Heart left ventricle (tissue), 16 donors: ENCODE measurements at places on chromosomes 5 and 9.
A peak's percentile ranks its signal among the peaks of the same experiment; 100 is the strongest.

DNA sequence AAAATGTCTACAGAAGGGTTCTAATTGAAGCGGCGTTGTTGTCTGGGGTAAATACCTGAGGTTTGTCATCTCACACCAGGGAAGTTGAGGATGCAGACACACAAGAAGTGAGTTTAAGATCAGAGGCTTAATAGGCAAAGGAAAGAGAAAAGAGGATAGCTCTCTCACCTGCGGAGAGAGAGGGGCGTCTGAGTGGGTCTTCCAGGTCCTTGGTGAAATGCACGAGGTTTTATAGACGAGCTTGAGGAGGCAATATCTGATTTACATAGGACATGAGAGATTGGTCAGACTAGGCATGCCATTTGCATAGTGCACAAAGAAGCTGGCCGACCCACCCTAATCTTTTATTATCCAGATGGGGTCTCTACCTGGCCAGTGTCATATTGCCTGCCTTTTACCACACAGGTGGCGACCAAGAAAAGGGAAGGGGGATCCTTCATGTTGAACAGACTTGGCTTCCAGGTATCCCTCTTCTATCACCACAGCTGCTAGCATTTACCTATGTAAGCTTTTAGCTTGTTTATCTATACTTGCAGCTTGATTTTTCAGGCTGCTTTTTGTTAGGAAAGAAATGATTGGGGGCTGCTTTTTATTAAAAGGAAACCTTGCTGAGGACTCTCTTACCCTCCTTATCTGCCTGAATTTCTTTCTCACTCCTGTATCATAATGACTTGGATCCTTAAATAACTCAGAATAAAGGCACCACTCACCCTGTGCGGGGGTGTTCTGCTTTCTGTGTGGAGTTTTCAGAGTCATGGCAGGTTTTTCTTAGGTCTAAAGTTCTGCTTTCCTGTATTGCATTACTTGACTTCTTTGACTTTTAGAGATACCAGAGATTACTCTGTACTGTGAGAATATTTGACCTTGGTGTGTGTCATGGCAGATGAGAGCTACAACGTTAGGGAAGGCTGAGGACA is 9.4 kb upstream of the GLT6D1 start:
- no peaks in the 10 kb centered on the region for H3K36me3 ChIP-seq
- no peak overlapping the region for H3K27ac ChIP-seq
- no peaks in the 10 kb centered on the region for H3K4me1 ChIP-seq
- no peak overlapping the region for H3K4me3 ChIP-seq
- no peak for DNase-seq
- no peaks in the 10 kb centered on the region for H3K27me3 ChIP-seq

DNA sequence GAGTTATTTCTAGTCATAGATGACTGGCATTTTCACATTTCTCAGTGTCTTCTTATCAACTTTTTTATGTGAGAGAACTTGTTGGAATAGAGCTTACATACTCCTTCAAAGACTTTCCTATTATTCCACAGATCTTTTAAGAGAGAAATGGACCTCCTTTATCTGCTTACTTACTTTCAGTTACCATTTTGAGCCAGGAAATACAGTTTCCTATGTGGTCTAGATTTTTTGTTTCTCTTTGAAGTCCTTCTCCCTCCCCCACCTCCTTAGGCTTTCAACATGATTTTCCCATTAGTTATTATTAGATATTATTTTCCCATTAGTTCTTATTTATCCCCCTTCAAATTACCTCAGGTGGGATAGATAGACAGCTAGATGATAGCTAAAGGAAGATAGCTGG is 289.1 kb upstream of the ITGA1 start:
- no peak overlapping the region for H3K27ac ChIP-seq
- H3K4me1 ChIP-seq: no peaks in the 10 kb centered on the region
- no peak overlapping the region for H3K4me3 ChIP-seq
- DNase-seq: no peak

DNA sequence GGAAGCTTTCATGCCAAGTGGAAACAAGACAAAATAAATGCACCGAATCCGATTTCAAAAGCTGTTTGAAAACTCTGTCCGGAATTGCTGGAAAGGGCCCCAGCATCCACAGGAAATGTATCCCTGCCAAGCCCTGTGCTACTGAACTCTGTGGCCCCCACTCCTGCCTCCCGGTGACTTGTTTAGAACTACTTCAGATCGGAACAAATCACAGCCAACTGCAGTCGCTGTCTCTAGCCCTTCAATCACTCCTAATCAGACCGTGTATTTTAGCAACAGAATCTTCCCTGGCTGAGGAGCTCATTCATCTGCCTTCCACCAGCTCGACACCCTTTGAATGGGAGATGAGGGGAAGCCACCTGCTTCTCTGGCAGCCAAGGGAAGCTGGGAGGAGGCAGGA is 94.1 kb downstream of the KCNIP1 start:
- H3K4me1 ChIP-seq: no peaks in the 10 kb centered on the region
- no peaks in the 10 kb centered on the region for H3K27me3 ChIP-seq

DNA sequence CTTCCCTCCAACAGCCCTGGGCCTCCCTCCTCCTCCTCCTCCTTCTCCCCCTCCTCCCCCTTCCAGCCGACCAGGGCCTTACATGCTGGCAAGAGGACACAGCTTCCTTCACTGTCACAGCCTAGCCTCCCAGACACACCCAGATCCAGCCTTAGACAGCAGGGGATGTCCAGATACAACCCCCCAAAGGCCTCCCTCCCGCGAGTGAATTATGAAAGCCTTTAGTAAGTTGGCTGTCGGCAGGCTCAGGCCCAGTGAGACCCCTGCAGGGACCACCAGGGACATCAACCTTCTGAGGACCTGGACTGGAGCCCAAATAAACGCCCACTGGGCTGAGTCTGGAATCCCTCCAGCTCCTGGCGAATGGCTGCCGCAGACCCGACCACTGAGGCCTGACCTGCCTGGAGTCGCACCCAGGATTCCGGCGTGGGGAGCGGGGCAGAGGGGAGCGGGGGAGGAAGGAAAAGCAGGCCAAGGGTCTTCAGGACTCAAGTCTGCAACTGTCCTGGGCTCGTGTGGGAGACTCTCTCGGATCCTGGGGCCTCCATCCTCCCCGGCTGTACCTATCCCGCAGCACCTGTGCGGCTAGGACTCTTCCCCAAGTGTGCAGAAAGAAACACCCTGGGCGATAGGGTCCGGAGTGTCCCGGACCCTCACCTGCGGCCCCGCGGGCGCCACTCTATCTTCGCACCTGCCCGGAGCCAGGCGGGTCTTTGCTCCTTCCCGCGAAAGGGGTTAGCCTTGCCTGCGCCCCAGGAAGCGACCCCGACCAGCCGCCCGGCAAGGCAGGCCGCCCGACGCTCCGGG is 705 bp downstream of the SEPTIN8 start:
- peaks cover 35% of the 10 kb centered on the region for H3K4me1 ChIP-seq
- H3K27ac ChIP-seq: peak overlapping the region; percentile 83
- peak; percentile 55 for DNase-seq
- H3K4me3 ChIP-seq: peak overlapping the region; percentile 87
- no peaks in the 10 kb centered on the region for H3K36me3 ChIP-seq

DNA sequence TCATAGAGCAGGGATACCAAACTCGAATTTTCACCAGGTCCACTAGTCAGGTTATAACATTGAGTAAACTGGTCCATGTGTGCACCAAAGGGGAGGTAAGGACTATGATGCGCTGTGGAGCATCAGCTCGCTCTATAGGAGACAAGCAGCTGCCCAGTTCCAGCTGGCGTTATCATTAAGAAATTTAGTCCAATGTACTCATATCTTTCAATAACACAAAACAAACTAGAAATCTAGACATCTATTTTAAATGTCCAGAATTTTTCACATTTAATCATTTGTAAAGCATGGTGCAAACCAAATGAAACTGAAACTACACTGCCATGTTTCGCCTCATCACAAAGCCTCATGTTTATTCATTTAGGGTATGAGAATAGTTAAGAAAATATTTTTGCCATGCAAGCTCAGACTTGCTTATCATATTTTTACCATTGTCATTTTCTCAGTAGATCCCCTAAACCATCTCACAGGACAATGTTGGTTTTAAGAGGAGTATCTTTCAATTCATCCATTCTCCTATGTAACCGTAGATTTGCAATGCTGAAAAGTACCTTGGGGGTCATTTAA is 50.9 kb downstream of the ZNF474 start:
- no peaks in the 10 kb centered on the region for H3K36me3 ChIP-seq
- H3K27me3 ChIP-seq: no peaks in the 10 kb centered on the region
- no peak overlapping the region for H3K27ac ChIP-seq
- H3K4me3 ChIP-seq: no peak overlapping the region
- no peak for DNase-seq
- no peaks in the 10 kb centered on the region for H3K4me1 ChIP-seq

DNA sequence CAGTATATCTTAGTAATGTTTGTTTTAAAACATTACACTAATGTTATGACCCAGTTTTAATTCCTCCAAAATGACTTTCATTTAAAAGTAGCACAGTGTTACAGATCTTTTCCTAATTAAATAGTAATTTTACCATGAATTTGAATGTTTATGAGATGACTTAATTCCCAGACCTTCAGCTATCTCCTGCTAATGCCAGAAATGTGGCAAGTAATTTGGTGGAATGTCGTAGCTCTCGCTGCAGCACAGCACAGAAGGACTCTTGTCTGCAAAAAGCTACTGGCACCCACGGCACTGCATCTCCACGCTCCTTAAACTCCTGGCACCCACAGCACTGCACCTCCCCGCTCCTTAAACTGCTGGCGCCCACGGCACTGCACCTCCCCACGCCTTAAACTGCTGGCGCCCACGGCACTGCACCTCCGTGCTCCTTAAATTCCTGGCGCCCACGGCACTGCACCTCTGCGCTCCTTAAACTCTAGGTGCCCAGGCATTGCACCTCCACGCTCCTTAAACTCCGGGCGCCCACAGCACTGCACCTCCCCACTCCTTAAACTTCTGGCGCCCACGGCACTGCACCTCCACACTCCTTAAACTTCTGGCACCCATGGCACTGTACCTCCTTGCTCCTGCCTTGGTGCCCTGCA is 163.1 kb downstream of the CDK5RAP2 start:
- peaks cover 68% of the 10 kb centered on the region for H3K36me3 ChIP-seq
- no peak overlapping the region for H3K27ac ChIP-seq
- no peak overlapping the region for H3K4me3 ChIP-seq
- no peak for DNase-seq
- no peaks in the 10 kb centered on the region for H3K27me3 ChIP-seq

DNA sequence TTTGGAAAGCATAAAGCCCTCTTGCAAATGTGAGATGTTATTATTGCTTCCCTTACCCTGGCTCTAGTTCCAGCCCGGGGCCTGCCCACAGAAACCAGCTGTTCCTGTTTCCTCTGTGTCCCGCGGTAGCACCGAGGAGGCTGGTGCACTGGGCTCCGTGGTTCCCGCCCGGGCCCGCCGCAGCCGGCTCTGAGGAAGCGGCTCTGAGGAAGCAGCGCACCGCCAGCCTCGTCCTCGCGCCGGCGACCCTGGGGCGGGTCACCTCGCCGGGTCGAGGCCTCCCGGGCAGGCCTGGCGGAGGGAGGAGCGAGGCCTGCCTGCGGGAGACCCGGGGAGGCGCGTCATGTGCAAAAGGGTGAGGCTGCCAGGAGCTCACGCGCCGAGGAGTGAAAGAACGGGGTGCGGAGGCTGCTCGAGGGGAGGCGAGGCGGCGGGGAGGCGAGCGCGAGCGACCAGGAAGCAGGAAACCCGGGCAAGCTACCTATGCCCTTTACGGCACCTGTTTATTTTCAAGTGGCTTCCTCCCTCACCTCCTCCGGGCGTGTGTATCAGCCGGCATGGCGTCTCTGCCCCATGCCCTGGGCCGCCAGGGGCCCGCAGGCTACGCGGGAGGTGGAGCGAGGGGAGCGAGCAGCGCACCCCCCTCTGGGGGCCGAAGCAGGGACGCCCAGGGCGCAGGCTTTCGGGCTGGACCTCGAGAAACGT is 61.3 kb upstream of the MEGF10 start:
- H3K36me3 ChIP-seq: no peaks in the 10 kb centered on the region
- peak overlapping the region; percentile 73 for H3K4me3 ChIP-seq
- peak; percentile 54 for DNase-seq
- H3K27ac ChIP-seq: no peak overlapping the region

DNA sequence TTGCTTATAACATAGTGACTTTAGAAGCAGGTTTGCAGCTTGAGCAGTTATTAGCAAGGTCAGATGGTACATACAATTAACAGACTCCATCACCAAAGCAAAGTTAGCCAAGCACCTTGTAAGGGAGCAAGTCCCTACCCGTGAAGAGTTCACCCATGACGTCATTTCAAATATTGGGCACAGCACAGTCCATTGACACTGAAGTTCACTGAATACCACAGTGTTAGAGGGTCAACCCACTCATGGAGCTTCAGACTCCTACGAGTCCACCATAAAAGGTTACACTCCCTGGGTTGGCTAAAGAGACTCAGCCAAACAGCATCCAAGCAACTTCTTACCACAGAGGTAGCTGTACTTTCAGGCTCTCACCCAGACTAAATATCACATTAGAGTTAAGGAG is 77.5 kb downstream of the GALNT10 start:
- no peaks in the 10 kb centered on the region for H3K36me3 ChIP-seq
- peaks cover 2% of the 10 kb centered on the region for H3K4me1 ChIP-seq
- H3K27ac ChIP-seq: no peak overlapping the region
- no peaks in the 10 kb centered on the region for H3K27me3 ChIP-seq
- DNase-seq: no peak
